Spinal cord (tissue), 10 donors: ENCODE measurements at places on chromosomes 13 and 19. TPM values are rescaled to one million over a fixed set of nuclear protein-coding genes. Genes with fewer than 3 reads are reported as not detected.

- no peak for DNase-seq
These were observed 518 bp upstream of the PLPP2 start for GRCh38 chr19:291561-292280.

DNA sequence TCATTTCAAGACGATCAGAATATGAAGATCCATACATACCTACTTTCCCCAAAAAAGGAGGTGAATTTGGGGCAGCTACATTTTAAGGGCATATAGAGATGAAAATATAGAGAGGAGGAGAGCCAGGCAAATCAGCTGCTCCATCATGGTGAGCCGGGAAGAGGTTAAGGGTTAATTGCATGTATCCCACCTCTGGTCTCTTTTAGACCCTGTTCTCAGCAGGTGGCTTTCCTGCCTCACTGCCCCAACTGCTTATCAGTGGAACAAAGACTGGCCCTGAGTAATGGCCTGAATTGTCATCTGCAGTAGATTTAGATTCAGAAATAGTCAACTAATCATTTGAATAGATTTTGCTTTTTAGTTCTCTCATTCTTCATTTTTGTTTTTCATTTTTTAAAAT is 206.6 kb downstream of the SPRY2 start:
- DNase-seq, result no peak

DNA sequence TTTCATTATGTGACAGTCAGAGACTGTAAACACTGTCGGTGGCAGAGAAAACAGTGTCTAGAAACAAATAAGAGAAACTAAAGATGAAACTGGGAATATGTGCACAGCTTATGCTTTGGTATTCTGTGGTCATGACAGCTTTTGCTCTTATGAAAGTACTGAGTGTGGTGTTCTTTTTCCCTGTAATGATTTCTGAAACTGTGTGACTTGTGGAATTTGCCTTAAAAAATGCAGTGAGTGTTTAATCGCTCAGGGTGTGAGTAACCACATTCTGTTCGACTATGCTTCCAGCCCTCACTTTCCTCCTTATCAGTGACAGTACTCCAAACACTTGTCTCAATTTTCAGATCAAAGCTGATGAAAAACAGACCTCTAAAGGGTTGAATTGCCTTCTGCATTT is 66.9 kb upstream of the DIAPH3 start:
- DNase-seq, result peak; percentile 44

Gene PRKCSH
- total RNA-seq, result 55.9 TPM

DNA sequence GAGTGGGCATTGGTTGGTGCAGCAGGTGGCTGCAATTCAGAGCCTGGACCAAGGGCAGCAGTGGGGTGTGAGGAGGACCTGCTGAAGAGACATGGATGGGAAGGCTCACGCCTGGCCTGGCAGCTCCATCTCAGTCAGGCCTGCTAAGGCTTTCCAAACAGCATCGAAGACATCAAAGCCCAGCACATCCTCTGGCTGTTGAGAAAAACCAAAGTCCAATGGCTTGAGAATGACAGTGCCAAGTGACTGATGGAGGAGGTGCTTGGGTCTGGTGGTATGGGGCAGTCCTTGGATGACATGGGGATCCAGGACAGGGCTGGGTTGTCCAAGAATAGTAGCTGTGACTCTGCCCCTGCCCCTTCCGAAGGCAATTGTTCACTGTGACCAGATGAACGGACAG is 19.0 kb upstream of the XPO4 start:
- DNase-seq, result no peak

GRCh38 chr19:18377026-18377425 is 8.9 kb upstream of the GDF15 start:
- DNase-seq, result no peak

Gene IRF2BP1
- 18.7 TPM for total RNA-seq

- no peak for DNase-seq
These were observed 399.9 kb downstream of the NDFIP2 start for GRCh38 chr13:79880818-79881217.
